ENCODE measurements at places on chromosomes 1 and 21. TPM values are rescaled to one million over a fixed set of nuclear protein-coding genes. Genes with fewer than 3 reads are reported as not detected.

The OR2AK2 gene
- not detected for total RNA-seq

The PLA2G2C gene
- not detected for total RNA-seq

GRCh38 chr1:118927427-118928187 lies 60.5 kb downstream of the TBX15 start:
- DNase-seq = no peak

DNA sequence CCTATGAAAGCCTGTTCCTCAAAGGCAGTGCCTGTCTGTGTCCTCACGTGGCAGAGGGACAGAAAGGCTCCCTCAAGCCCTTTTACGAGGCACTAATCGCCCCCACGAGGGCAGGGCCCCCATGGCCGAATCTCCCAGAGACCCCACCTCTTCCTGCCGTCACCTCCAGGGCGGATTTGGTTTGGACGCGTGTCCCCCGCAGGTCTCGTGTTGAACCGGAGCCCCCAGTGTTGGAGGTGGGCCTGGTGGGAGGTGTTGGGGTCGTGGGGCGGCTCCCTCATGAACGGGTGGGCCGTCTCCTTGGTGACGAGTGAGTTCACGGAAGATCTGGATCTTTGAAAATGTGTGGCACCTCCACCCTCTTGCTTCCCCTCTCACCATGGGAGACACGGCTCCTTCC lies 27.6 kb downstream of the CFAP74 start:
- DNase-seq = no peak

DNA sequence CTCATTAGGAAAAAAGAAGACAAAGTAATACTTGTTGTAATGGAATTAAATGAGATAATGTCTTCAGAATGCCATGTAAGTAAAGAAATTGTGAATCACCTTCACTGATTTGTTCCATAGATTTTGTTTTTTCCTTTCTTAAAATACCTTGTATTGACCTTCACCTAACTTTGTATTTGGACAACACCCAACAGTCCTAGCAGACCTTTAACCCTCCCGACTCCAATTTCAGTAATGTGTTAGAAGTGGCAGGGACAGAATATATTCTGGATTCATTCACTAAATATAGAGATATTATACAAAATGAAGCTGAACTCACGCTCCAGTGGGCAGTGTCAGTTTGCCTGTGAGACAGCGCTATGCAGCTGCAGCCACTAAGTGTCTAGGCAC lies 57.9 kb downstream of the UCK2 start:
- no peak for DNase-seq

All from ascending aorta (tissue), 2 donors.